Stimulated activated CD4-positive, alpha-beta T cell treated with anti-CD3 and anti-CD28 coated beads, Interleukin-15, amount 100 ng/mL, for 1 hour (primary cell): ENCODE measurements at places on chromosomes 6 and 20.

DNA sequence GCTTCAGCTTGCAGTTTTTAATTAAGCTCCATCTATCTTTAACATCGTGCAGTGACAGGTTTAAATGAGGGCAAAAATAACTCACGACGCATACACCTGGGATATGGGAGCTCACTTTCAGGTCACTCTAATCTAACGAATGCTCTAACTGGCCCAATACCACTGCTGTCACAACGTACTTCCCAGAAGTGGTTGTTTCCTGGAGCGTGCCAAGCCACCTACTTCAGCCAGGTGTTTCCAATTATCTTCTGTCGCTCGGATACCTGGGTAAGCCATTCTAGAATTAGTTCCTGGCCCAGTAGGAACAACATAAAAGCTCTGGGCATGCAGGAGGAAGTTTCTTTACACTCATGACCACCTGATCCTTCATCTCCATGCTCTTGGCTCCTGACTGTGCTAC lies 147.4 kb downstream of the FOXC1 start:
- DNase-seq = no peak

- no peak for DNase-seq
These were observed 35.9 kb upstream of the TBC1D22B start for GRCh38 chr6:37221585-37222124.

GRCh38 chr20:5766085-5766764 lies 16.0 kb downstream of the SHLD1 start:
- no peak for DNase-seq

DNA sequence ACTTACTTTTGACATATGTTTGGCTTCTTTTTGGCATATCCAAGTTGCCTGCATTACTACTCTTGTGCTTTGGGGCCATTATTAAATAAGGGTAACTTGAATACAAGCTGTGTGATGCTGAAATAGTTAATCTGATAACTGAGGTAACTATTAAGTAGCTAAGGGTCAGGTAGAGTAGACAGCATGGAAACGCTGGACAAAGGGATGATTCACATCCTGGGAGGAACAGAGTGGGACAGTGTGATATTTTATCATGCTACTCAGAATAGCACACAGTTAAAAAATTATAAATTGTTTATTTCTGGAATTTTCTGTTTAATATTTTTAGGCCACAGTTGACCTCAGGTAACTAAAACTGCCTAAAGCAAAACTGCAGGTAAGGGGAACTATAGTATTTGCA lies 483.9 kb downstream of the RFPL4B start:
- DNase-seq = no peak

DNA sequence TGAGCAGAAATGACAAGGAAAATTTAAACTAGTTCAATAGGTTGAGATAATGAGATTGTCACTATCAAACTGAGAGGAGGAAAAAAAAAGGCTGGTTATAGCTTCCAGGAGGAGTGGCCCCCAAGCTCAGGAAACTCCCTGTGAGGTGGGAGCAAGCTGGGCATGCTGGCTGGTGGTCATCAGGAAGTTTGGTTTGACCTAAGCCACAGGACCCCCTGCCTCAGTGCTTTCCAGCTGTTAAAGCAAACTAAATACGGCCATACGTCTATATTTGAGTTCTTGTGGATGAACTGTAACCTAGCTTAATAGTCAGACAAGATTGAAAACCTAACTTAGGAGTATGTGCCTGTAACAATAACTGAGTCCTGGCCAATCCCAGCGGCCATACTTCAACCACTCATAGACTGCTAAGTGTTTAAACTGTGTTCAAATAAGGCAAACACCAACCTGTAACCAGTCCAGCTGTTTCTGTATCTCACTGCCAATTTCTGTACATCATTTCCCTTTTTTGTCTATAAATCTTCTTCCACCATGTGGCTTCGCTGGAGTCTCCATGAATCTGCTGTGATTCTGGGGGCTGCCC lies 24.6 kb upstream of the ZBTB24 start:
- no peak for DNase-seq

GRCh38 chr6:104686550-104687175 lies 173.1 kb downstream of the HACE1 start:
- DNase-seq = no peak

DNA sequence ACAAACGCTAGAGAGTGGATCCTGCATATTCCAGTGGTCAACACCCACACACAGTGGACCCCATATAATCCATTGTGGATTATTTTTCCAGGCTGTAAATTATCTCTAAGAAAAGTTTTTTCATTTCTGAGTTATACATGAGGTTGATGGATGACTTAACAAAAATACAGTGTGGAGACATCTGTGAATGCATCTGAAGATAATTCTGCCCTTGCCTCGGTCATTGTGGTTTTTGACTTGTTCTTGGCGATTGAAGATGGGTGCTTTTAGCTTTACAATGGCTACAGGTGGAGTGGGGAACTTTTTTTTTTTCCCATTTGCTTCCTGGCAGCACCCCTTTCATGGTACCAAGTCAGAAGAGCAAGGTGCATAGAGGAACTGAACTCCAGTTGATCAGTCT lies 242.7 kb downstream of the MYLK4 start:
- DNase-seq = no peak

DNA sequence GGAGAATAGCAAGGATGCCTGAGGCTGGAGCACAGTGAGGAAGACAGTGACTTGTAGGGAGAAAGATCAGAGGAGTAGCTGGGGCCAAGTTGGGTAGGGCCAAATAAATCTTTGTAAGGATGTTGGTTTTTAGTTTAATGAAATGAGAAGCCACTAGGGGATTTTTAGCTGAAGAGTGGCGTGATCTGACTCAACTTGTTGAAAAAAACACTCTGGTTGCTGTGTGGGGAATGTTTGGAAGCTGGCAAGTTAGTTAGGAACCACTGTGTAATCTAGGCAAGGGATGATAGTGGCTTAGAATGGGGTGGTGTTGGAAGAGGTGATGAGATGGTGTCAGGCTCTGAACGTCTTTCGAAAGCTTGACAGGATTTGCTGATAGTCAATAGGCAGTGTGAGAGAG lies 176.1 kb upstream of the HDDC2 start:
- DNase-seq = no peak

- DNase-seq = no peak
These were observed 598.4 kb upstream of the MARCKS start for GRCh38 chr6:113258771-113259170.

GRCh38 chr6:39330476-39330875 lies 8.0 kb upstream of the KCNK16 start:
- no peak for DNase-seq

- no peak for DNase-seq
These were observed 36.2 kb upstream of the DSP start for GRCh38 chr6:7505189-7505699.

GRCh38 chr20:62975251-62975760 lies 22.8 kb downstream of the SLC17A9 start:
- no peak for DNase-seq

DNA sequence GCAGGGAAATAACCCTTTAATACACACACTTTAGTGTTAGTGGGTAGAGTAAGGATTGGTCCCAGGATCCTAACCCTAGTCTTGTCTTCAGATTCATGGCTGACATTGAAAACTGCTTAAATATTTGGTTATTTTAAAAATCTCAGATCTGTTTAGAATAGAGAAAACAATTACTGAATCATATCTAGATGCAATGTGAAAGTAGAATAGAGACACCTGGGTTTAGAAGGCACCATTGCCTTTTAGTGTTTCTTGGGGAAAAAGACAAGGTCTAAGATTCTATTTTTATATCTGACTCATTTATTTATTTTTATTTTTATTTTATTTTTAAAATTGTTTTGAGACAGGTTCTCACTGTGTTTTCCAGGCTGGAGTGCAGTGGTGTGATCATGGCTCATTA lies 6.0 kb downstream of the DDX43 start:
- no peak for DNase-seq

DNA sequence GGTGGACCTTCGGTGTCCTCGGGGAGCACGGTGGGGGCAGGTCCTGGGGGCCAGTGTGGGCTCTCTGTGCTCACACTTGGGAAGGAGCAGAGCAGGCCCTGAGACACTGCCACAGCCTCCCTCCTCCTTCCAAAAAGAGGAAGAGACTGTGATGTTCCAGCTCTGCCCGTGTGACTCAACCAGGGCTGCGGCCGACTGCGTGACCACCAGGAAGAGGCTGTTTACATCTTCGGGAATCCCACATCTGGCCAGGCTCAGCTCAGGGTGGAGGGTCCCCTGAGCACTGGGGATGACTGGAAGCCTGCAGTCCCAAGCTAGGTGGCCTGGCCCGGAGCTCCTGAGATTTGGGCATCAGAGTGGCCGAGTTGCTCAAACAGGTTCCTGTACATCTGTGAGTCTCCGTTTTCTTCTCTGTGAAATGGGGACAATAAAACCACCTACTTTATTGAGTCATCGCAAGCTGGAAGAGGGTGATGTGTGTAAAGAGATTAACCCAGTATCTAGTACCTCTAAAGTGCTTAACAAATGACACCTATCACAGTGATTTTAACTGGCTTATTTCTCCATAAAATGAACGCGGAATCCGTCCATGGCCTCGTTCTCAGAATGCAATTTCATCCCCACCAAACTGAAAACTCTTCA lies 242.1 kb downstream of the DLL1 start:
- no peak for DNase-seq

GRCh38 chr6:106154326-106154725 lies 68.2 kb downstream of the PRDM1 start:
- DNase-seq = no peak

DNA sequence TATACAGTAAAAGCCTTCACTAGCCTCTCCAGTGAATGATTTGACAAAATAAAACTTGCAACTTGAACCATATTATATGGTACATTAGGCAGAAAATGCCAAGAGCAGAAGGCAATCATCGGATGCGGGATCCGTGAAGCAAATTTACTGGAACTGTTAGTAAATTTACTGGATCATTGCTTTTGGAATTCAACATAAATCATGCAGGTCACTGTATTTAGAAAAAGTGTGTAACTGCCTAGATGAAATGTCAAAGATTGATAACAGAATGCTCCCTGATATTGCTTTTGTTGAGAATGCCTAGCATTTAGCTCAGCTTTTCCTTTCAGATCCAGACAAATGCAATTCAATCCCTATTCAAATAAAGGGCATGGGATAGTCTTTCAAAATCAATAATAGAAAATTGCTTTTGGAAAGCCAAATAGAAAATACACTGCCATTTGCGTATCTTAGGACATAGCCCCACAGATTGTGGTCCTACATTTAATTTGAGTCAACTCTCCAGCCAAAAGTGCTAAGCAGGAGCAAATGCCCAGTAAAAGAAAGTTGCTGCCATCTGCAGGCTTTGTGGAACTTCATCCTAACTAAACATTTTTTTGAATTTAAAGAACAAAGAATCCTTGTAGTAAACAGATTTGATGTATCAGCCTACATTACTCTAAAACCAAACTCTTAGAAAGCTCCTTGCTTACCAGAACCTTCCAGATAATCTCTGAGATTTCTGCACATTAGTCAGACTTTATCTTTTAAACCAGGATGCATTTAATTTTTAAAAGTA lies 109.5 kb upstream of the HSF2 start:
- no peak for DNase-seq
